ENCODE measurements at places on chromosomes 6 and 20. TPM values are rescaled to one million over a fixed set of nuclear protein-coding genes. Genes with fewer than 3 reads are reported as not detected.

Gene RCAN2
- not detected for total RNA-seq

Gene DDX43
- 0.79 TPM for total RNA-seq

Gene UBE2C
- total RNA-seq = 4.2 TPM

Gene TMC2
- total RNA-seq = not detected

Gene COL21A1
- 0.44 TPM for total RNA-seq

Gene MATN4
- total RNA-seq = not detected

Gene ETV7
- total RNA-seq = 0.22 TPM

Gene RNF182
- 0.22 TPM for total RNA-seq

Gene CPXM1
- total RNA-seq = 0.22 TPM

Gene SLC17A5
- total RNA-seq = 21.4 TPM

Gene EFCAB8
- total RNA-seq = under 0.01 TPM

Data from lung microvascular endothelial cell (primary cell).